ENCODE measurements at places on chromosomes 6 and 20.

- DNase-seq = no peak
Observed at GRCh38 chr6:41275489-41275888, 11.0 kb downstream of the TREM1 start.

- no peak for DNase-seq
Observed at GRCh38 chr20:61066526-61066925, 185.5 kb upstream of the CDH4 start.

DNA sequence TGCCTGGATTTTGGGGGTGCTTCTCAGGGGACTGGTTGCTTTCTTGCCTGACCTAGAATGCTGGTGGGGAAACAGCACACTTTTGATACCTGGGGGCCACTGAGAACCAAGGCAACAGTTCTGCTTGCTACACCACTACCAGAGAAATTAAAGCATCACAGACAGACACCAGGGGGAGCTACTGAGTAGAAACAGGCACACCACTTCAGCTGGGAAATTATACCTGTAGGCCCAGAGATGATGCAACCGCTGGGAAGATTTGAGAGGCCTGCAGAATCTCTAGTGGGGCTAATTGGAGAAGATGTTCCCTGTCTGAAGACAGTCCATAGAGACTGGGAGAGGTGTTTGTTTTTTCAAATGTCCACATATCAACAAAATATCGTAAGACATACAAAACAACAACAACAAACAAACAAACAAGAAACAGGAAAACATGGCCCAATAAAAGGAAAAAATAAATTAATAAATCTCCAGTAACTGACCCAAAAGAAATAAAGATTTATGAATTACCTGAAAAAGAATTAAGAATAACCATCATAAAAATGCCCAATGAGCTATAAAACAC is 129.4 kb upstream of the RIN2 start:
- peak; percentile 34 for DNase-seq

DNA sequence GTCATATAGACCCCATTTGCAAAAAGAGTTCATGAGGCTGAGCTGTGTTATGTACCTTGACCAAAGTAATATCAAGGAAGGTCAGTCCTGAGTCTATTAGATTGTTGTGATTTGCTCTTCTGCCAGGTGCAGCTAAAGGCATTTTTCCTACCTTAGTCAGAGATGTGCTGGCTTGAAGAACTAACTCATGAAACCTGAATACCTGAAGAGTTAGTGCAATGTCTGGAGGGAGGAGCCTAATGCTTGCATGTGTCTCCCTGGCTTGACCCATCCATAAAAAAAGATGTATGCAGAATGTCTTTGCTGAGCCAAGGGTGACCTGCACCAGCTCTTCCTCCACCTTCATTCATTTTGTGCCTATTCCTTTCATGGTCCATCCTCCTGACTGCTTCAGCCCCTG is 742.0 kb downstream of the KIF16B start:
- no peak for DNase-seq

- DNase-seq = no peak
Observed at GRCh38 chr20:6265204-6265904, 142.5 kb upstream of the FERMT1 start.

DNA sequence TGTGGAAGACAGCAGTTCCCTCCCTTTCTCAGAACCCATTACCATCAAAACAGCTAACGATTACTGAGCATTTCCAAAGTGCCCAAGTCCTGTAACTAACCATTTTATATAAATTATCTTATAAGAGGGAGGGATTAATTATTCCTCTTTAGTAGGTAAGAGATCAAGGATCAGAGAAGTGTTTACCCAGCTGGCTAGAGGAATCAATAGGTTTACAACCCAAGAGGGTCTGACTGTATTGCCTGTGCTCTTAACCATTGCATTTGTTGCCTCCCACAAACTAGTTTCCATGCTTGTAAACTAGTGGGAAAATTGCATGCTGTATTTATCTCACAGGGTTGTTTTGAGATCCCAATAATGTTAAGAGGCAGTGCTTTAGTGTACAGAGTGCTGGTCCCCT is 3.7 kb upstream of the DBNDD2 start:
- DNase-seq = no peak

- no peak for DNase-seq
Observed at GRCh38 chr20:56750430-56750829, 121.3 kb downstream of the TFAP2C start.

DNA sequence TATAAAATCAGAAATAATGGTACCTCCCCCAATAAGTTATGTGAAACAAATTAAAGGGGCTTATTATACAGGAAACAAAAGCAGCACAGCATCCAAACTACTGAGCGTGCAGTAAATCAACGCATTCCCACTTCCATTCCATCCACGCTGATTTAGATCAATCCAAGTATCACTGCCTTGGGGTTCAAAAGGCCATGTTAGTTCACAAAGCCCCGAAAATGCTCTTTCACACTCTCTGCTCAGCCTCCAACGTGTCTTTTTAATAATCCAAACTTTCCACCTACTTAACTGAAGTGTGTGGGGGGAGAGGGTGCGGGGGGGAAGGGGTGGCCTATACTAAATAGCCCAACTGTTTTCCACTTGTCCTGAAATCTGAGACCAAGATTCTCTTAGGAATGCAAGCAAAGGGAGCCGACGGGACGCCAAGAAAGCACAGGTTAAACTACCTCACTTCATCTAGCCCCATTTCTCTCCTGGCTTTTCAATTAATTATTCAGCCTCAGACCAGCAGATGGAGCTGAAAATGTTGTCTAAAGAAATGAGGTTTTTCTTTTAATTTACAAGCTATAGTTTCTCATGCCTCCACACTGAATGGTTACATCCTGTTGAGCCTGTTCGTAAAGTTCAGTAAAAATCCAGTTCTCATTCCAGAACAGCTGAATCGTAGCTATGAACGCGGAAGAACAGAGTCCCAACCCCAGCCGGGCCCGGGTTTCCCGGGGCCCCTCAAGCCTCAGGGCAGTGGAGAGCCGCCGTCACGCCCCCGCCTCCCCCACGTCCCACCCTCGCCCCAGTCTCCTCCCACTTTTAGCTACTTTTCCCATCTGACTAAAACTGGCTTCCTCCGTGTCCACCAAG is 1.0 kb upstream of the NXT1 start:
- DNase-seq = no peak

DNA sequence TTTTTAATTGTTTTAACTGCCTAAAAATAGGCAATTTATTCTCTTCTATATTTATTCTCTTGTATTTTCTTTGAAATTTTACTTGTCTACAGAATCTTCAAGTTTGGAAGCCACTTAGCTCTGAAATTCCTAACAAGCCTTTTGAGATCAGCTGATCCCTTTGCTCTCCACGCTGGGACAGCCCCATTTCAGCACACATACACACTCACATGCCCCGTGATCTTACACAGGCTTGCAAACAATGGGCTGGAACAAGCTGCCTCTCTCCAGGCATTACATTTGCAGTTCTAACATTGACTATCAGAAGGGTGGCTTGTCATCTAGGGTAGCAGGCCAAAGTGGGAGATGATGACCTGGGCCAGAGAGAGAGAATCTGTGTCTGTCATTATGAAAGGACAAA is 62.1 kb upstream of the RAB32 start:
- DNase-seq = no peak

- no peak for DNase-seq
Observed at GRCh38 chr6:7624796-7625710, 35.1 kb downstream of the SNRNP48 start.

DNA sequence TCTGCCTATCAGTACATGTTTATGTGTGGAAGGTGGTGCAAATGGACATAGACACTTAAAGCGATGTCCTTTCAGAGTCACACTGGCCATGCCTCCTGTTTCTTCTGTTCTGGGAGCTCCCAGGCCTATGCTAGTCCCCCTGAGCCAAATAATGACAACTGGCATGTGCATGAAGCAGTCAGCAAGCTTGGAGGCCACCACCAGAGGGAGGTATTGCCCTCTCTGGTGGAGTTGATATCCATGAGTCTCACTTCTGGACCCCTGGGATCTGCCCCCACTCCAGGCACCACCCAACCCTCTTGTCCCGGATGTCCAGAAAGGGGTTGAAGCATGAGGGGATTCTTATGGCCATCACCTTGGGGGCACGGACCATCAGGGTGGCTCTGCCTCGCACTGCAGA is 172.2 kb downstream of the AIG1 start:
- DNase-seq = no peak

DNA sequence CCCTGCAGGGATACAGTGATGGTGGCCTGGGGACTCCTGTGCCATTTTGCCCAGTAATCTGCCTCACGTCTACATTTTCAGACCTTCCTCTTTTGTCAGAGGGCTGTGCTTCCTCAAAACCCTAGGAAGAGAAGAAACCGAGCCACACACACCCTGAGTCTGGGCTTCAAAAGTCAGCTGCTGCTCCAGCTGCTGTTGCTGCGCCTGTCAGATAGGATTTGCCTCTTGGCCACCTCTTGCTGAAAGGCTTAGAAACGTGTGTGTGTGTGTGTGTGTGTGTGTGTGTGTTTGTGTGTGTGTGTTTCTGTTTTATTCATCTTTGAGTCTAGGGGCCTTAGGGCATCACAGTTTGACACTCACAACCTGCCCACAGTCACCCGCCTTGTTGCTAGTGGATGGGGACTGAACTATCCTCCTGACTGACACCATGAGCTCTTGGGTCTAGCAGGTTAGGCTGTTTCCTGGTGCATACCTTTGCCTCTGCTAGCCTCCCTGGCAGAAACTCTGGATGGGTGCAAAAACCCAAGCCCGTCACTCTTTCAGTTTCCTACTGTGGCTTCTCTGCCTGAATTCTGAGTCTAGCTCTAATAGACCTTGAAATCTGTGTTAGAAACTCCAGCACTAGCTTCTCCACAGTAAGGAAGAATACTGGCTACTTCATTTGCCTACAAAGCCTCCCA is 94.9 kb upstream of the CEP85L start:
- DNase-seq = no peak

GRCh38 chr6:157069585-157069984 is 253.7 kb downstream of the TMEM242 start:
- DNase-seq = no peak

DNA sequence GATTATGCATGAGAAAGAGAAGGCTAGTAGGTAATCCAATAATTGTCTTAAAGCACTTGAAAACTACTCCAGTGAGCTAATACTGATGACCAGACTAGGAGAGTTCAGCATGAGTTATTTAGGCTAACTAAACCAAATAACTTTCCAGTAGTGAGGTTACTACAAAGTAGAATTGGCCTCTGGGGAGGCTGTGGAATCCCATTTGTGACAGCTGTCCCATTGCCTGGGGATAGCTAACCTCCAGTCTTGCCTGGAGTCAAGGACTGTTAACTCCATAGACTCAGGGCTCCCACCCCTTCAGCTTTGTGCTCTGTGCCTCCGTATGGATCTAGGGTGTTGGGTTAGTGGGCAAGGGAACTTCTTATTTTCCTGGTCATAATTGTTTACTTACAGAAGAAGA is 51.0 kb downstream of the KCNQ5 start:
- no peak for DNase-seq

DNA sequence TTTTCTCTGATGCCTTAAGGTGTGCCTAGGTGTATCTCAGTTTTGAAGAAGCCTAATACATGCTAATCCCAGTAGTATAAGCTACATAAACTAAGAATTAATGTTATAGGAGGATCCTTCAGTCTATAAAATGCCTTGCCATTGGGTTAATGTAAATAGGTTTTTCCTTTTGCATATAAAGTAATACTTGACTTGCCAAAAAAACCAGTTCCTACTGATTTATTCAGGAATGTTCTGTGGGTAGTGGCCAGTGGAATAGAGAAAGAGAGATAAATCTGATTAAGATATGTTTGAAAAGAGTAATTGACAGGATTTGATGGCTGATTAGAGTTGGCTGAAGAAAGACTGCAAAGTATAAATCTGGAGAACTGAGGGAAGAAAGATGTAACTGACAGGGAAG is 273.4 kb downstream of the ZFAND3 start:
- DNase-seq = no peak

DNA sequence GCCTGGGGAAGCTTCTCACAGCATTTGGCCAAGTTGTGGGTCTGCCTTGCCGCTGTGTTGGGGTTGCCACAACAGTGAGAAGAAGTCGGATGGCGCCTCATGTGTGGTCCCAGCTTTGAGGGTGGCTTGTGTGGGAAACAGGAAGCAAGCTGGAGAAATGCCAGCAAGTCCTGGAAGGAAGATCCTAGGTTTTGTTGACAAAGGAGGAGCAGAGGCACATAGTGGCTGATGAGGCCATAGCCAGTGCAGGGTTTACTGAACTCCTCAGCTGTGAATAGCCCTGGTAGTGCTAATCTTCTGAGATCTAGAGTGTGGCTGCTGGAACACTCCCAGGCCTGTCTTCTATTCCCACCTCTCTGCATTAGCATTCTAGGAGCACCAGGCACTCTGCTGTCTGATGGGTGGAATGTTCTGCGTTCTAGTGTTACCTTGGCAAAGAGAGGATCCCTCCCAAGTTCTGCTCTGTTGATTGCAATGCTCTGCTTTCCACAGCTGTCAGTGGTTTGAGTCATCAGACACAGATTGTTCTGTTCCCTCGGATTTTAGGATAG is 25.2 kb downstream of the SNPH start:
- DNase-seq = no peak

- no peak for DNase-seq
Observed at GRCh38 chr20:59891581-59891980, 41.9 kb downstream of the SYCP2 start.

- DNase-seq = no peak
Observed at GRCh38 chr6:16706911-16707783, 54.1 kb downstream of the ATXN1 start.

DNA sequence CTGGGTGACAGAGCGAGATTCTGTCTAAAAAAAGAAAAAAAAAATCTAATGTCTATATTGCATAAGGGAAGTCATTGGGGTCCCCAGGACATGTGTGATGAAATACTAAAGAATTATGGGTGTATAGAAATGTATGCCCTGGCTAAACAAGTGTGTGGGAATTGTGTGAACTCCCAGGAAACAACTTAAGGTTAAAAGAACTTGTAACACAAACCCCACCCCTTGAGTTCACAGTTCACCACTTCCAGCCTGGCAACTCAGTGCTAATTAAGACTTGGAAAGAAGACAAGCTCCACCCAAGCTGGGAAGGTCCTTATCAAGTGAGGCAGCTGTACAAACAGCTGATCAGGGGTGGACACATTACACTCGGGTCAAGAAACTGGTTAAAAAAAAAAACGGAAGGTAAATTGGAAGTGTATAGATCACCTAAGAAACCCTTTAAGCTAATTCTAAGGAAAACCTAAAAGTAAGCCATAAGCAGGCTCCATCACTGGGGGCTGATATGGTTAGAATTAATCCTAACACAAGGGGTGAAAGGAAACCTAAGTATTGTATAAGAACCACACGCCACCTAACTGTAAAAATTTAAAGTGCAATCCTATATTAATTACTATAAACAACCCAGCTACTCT is 25.2 kb downstream of the HLA-A start:
- DNase-seq = no peak

- no peak for DNase-seq
Observed at GRCh38 chr6:166939345-166939744, 17.0 kb downstream of the RNASET2 start.

GRCh38 chr20:58889798-58890517 is 37.4 kb downstream of the GNAS start:
- no peak for DNase-seq

Data from omental fat pad (tissue), 4 donors.